ENCODE measurements at places on chromosomes 3 and 15.

GRCh38 chr3:64844558-64844957, 156.8 kb upstream of the ADAMTS9 start:
- no peak for DNase-seq

DNA sequence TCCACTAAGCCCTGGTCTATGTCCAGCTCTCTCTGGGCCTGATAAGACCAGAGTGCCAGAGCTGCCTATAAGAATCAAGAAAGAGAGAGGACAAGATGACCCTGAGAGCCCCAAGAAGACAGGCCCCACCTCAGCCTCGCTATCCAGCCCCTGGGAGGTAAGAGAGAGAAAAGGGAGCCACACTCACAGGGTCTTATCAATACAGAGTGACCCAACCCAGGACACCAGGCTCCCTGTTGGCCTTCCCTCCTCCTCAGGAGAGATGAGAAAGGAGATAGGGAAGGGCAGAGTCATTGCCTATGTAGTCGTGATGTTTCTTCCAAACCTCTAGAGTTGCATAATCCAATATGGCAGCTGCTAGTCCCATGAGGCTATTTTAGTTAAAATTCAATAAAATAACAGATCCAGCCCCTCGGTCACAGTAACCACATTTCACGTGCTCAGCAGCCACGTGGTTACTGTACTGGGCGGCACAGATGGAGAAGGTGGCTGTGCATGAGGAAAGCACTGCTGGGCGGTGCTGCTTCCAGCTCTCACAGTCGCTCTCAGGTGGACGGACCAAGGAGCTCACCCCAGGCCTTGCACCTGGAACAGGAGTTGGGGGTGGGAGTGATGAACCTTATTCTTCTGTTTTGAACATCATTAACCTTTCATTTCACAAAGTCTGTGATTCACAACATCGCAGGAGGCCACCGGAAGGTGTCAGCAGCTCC, 525.8 kb downstream of the SHQ1 start:
- no peak for DNase-seq

- DNase-seq = no peak
Measured at GRCh38 chr3:126053513-126053912, 30.4 kb downstream of the SLC41A3 start.

DNA sequence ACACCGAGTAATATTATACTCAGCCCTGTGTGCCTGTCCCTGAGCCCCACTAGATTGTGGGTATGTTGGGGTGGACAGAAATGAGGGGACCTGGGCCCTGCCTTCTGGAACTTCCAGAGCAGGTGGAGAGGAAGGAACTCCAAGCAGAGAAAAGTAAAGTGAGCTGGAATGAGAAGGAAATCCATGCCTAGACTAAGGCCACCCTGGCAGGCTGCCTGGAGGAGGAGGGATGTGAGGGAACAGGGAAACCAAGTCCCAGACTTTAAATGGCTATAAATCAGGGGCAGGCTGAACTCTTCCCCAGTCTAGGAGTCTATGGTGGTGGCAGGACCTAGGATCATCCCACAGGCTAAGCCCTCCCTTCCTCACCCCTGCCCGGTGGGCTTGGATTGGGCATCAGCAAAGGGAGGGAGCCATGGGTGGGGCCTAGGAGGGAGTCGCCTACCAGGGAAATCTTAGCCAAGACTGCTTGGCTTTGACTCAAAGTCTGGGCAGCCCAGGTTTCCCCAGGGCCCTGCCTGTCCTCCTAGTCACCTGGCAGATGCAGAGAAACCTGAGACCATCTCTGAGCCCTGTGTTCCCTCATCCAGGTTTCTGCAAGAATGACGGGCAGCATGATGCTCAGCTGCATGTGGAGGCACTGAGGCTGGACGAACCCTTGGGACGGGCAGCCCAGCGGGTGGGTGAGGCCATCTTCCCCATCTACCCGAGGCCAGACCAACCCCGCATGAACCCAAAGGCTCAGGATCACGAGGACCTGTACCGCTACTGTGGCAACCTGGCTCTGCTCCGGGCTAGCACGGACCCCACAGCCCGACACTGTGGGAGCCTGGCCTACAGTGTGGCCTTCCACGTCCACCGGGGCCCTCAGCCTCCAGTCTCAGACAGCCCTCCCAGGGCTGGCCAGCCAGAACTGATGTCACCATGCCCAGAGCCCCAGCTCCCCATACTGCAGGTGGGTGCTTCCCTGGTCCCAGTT, 15.6 kb upstream of the STRA6 start:
- no peak for DNase-seq

DNA sequence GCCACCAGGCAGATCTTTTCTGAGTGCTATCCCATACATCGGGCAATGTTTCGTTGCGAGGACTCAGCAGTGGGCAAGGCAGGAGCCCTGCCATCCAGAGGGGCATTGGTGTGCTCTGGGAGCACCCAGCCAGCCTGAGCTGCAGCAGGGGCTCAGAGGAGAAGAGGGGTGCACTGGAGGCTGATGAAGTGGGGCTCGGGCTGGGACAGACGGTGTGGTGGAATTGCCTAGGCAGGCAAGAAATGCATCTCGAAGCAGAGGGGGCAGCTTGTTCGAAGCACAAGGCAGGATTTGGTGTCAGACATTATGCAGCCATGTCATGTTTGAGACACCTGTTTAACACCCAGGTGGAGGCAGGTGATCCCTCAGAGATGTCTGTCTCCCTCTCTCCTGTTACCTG, 19.3 kb downstream of the PAQR5 start:
- DNase-seq = no peak

DNA sequence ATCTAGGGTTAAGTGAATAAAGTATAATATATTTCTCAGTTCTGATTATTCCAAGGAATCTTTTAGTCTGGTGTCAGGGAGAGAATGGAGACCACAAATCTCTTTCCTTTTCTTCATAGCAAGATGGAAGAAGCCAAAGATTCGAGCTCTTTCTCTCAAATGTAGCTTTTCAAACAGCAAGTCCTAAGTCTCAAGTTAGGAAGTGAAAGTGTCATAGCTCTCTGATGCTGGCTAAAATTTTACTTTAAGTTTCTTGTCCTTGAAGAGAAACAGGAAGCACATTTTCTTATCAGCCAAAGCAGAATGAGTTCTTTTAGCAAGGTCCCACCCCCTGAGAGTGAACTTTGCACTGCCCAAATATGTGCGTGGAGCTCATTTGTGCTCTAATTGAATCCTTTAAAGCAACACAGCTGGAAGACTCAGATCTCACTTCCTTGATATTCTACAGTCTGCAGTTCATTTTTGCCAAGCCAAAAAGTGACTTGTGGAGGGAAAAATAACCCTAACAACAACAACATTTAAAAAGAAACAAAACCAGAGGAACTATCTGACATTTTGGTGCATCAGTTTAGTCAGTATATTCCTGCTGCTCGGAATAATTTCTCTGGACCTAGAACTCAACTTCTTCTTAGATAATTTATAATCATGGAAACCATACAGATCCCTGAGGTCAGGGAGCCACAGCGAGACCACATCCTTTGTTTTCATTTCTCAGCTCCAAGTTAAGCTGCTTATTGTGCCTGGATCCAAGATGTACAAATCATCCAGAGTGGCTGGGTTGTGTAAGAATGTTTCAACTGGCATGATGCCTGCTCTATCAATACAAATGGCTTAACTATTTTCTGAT, 238.7 kb upstream of the P2RY1 start:
- DNase-seq = peak; percentile 66

DNA sequence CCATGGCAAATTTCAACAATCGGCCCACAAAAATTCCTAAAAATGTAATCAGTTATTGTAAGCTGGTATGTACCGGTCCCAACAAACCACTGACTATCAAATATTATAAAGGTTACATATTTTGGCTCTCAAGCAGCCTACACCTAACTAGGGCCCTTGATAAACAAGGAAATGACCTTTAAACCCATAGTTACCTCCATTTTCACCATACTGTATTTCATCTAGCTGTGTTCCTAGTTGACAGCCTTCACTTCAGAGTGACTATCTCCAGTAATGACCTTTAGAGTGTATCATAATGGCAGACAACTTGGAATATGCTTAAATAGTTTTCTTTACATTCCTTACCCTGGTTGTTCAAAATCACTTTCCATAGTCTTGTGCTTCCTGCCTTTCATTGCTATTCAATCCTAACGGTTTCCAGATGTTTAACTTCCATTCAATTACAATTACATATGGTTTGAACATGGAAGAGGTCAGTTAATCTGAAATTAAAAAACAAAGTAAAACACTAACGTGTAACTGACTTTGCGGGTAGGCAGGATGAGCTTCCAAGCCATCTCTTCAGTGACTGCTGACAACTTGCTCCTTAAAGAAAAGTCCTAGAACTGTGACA, 111.9 kb upstream of the TSC22D2 start:
- DNase-seq = no peak

DNA sequence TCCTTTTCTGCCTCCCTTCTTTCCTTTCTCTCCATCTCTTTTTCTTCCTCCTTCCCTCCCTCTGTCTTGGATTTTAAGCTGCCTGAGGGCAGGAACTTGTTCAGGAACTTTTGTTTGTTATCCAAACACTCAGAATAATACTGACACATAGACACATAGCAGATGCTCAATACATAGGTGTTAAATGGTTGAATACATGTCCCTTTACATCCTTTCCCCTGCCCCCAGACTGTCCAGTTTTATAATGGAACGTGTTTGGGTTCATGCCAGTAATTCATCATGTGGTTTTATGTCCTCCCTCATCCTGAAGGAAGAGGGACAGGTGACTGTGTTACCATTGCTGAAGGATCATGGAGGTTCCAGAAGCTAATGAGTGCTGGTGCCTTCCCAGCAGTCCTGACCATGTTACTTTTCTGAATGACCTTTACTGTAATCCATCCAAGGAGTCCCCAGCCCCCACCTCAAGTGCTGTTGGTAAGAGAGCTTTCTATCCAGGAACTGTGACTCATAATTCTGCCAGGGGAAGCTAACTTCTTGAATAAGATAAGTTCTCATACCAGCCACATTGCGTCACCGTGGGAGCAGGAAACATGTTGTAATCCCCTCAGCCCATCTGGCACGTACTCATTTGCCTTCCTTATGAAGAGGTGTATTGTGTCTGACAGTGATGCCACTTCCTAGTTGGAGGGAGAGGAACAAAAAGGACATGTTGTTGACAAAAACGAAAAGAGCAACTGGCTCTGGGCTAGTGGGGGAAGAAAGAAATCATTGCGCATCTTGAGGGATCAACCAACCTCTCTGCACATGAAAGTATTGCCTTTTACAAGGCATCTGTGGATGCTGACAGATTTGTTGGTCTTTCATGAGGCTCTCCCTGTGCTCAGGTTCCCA, 52.4 kb downstream of the IL1RAP start:
- peak; percentile 99 for DNase-seq

DNA sequence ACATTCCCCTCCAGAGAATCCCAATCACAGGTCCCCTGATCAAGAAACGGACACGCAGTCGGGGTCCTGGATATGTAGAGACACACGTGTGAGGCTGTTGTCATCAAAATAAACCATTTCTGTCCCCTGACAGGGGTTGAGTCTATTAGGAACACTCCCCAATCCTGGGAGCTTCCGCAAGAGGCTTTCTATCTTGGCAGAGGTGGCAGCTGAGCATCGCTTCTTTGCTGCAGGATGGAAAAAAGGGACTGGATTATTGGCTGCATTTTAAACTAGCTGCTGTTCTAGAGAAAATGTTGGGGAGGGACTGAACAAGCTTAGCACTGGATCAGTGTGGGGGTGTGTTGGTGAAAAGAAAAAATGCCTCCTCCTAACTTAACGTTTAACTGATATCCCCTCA, 2.5 kb upstream of the CNTN4 start:
- DNase-seq = no peak

DNA sequence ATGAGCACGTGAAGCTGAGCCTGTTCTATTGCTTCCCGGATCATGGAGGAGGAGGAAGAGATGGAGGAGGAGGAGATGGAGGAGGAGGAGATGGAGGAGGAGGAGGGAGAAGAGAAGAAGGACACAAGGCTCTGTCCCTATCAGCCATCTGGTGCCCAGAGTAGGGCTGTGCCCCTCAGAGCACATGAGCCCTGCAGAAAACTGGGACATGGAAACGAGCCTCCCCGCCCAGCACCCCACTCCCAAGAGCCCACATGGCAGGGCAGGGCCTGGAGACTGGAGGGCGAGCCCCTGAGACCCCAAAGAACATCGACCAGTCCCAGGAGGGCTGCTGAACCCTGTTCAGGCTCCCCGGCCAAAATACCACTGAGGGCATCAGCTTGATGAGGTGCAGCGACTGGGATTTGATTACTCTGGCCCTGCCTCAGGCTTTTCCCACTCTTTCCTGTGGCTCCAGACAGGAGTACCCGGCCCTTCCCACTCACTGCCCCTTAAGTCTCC, 285.6 kb downstream of the UACA start:
- DNase-seq = no peak

DNA sequence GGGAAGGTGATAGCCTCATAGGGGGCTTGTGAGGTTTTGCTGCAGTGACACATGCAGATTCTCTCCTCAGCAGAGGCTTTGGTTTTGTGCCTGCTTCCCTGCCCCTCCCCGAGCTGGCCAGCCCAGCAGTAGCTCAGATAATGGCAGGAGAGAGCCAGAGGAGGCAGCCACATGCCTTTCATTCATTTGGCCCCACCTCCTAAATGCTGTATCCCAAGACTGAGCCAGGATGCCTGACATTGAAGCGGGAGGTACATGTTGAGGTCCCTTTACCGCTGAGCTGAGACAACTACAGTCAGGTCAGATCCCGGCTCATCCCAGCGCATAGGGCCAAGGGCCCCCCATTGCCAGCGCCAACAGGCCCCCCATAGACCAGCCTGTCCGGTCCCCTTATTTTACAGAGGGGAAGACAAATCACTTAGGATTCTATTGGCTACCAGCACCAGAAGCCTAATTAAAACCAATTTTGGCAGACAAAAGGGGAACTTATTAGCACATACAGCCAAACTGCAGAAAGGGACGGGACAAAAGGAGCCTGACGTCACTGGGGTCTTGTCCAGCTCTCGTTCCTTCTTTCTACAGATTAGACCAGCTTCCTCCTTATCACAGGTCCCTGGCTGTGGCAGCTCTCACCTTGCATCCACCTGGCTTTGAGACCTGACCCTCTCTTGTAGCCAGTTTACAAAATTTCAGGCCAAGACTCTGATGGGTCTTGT, 12.1 kb upstream of the POLG start:
- no peak for DNase-seq

- no peak for DNase-seq
Measured at GRCh38 chr15:77023576-77024272, 28.8 kb downstream of the PSTPIP1 start.

DNA sequence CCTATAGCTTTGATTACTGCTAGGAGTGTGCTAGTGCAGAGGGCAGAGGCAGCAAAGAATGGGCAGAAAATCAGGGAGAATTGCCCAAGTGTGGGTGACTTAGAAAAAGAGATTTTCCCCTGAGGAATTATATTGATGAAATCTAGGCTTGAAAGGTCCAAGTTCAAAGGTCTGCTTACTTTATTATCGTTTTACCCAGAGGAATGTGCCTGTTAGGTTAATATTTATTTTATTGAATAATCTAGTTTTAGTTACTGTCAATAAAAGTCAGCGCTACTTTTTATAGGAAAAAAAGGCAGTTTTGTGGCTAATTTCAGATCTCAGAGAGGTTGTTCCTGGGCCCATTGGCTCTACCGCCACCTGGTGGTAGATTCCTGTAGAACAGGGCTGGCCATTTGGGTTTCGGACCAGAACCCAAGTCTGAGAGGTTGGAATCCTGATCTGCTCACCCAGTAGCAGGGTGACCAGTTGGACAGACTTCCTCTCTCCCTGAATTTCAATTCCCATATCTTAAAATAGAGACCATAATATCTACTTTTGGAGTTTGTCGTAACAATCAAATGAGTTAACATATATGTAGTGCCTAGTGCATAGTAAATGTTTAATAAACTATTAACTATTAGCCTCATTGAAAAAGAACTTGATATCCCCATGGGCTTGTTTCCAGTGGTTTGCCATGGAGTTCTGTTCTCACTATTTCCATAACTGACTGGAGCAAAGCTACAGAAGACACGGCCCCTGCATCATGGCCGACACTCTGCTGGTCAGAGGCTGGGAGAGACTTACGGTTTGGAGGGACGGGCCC, 62.7 kb upstream of the ZNF148 start:
- peak; percentile 49 for DNase-seq

- DNase-seq = no peak
Measured at GRCh38 chr3:29746163-29746760, 465.4 kb downstream of the RBMS3 start.
